ENCODE measurements at places on chromosomes 6 and 20.
A peak's percentile ranks its signal among the peaks of the same experiment; 100 is the strongest.

- no peak for DNase-seq
These were observed 10.8 kb downstream of the DDO start for GRCh38 chr6:110404607-110405006.

- peak; percentile 66 for DNase-seq
These were observed 2.1 kb downstream of the SALL4 start for GRCh38 chr20:51800060-51800871.

DNA sequence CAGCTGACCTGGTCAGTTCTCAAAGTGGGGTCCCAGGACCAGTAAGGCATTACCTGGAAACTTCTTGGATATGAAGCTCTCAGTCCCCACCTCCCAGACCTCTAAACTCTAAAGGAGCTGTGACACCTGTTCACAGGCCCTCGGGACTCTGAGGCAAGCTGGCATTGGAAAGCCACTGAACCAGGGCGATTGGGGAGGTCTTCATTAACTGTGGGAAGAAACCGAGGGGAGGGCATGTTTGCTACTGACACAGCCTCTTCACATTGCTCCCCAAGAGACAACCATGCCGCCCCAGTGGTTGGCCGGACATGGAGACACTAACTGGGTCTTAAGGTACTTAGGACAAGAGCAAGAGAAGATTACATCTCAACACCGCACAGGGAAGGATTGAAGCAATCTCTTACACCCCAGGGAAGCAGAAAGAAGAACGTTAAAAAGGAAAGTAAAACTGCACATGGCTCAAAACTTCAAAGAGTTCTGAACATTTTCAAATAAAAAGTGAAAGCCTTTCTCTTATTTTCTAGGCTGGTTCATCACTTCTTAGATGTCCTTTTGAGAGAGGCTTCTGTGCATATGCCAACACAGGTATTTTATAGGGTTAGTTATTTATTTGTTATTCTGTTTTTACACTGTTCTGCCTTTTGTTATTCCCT lies 210.0 kb upstream of the CST7 start:
- DNase-seq = no peak

DNA sequence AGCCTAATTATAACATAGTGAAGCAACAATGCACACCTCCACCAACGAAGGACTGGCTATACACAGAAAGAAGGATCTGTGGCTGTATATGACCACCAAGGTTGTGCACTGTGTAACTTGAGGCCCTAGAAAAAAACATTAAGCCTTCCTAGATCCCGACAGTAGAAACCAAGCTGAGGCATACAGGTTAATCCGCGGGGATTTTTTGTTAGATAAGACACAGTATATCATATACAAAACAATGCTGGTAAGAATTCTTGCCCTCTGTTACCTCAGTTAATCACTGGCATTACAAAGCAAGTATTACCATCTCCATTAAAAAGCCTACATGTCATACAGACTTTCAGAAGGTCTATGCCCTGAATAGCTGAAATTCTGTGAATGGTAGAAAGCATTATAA lies 228.8 kb downstream of the TBC1D32 start:
- DNase-seq = no peak

DNA sequence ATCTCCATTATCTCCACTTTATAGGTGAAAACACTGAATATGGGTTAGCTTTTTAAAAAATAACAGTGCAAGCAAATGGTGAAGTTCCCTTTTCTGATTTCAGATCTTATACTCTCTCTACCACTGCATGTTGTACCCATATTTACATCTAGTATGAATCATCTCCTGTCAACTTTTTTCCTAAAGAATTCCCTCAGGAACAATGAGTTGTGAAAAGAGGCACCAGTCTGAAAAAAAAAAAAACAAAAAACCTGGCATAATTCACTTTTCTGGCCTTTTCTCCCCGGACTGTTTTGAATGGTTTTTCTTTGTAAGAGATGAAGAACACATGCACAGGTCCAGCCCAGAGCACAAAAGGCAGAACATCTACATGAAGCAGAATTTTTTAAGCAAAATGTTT lies 596.0 kb downstream of the COL12A1 start:
- no peak for DNase-seq

GRCh38 chr6:108699290-108700041 lies 138.7 kb downstream of the FOXO3 start:
- no peak for DNase-seq

- DNase-seq = no peak
These were observed 3.1 kb downstream of the B3GALT4 start for GRCh38 chr6:33279971-33280511.

DNA sequence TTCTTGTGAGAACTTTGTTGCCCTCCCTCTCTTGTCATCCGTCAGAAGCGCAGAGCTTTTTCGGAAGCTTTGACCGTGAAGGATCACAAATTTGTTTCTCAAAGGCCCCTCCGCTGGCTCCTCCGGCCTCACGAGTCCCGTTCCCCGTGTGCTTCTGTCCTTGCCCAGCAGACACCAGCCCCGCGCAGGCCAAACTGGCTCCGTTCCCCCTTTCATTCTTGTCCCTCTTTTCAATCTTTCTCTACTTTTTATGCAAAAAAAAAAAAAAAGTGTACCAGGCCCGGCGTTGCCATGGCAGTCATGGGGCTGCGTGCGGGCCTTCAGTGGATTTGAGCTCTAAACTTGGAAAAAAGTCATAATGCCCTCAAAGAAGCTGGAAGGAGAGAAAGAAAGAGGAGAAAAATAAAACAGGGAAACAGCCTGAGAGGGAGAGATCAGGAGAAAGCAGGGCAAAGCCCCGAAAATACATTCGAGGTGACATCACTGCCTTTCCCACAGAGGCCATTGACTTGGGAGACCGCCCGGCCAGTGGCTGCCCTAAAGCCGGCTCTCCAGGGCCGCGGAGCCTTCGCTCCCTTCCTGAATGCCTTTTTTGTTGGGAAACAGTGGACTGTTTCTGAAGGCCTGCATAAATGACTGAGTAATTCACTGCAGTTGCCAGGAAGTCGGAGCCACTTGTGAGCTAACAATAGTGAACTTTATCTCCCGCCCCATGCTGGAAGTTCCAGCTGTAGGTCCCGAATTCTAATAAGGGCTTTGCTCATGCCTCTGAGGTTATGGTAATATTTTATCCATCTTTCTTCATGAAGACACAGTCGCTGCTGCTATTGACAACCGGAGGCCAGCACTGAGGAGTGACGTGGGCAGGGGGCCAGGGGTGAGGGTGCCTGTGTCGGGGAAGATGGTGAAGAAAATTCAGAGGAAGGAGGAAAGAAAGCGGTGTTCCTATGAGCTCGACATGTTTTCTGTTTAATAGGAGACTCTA lies 670.9 kb downstream of the QKI start:
- no peak for DNase-seq

- DNase-seq = no peak
These were observed 25.4 kb downstream of the ZKSCAN8 start for GRCh38 chr6:28167068-28167467.

- no peak for DNase-seq
These were observed 254.9 kb downstream of the CDKAL1 start for GRCh38 chr6:20789162-20789561.

DNA sequence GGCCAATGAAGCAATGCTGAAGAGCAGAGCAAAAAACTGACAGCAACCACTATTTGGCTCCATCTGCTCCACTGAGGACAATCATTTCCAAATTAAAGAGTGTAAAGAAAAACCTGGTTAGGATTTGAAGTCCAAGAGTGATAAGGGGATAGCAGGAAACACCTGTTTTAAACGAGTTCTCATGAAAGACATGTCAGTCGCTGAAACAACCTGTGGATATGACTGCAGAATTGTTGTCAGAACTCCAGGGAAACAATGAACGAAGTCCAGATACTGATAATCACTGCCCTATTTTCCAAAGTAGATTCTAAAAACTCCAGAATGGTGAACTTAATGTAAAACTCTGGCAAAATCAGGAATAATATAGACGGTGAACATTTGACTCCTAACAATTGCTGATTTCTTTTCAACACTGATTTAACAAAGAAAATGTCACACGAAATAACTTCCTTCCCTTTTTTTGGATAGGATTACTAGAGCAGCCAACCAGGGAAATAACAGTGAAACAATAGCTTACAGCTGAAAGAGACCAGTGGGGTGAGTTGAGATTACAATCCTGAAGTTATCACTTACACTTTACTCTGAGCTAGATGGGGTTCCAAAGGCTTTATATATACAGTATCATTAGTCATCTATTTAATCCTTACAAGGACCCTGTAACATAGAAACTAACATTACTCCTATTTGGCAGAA lies 83.7 kb downstream of the ELOVL5 start:
- no peak for DNase-seq

DNA sequence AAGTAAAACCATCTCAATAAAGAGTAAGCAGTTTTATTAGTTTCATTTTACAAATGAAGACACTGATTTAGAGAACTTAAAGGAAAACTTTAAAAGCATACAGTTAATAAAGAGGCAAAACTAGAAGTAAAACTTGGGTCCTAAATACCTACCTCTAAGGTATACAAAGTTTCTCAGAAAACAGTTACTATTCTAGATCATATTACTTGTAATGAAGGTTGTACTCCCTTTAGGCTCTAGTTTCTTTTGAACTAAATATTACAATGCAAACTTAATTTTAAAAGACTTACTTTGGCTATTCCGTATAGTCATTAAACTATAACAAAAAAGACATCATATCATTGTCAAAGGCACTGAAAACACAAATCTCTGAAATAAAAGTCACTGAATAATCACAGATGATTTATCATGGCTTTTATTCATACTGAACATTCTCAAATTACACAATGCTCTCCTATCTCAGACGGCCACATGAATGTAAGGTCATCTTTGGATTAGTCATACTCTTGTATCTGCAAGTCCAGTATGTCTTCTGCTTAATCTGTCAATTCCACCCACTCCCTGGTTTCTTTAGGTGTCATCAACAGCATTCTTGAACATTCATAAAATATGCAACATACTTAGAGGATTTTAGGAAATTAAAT lies 361.6 kb upstream of the RUNX2 start:
- DNase-seq = no peak

- DNase-seq = no peak
These were observed 21.6 kb upstream of the RAET1L start for GRCh38 chr6:150046943-150047342.

- no peak for DNase-seq
These were observed 49.6 kb upstream of the GFRAL start for GRCh38 chr6:55277646-55278045.

- no peak for DNase-seq
These were observed 1.0 kb downstream of the GINM1 start for GRCh38 chr6:149567194-149567586.

GRCh38 chr20:52996658-52997057 lies 24.5 kb downstream of the TSHZ2 start:
- DNase-seq = no peak

DNA sequence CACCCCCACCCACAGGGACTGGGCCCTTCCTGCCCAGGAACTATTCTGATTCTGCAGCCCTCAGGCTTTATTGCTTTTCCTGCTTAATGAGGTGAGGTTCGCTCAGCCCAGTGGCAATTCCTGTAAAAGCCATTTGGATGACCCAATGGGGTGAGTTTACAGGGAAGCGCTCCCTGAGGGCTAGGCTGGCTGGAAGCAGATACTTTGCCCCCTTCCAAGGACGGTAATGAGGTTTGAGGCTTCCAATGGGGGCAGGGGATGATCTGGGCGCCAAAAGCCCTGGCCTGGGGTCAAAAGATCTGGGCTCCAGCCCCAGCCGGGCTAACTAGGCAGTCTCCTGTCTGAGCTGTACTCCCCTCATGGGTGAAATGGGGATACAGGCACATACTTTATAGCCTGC lies 41.8 kb downstream of the RIPOR3 start:
- no peak for DNase-seq

- no peak for DNase-seq
These were observed 19.8 kb upstream of the ADRM1 start for GRCh38 chr20:62282877-62283503.

GRCh38 chr6:98041056-98041455 lies 758.0 kb upstream of the MMS22L start:
- DNase-seq = no peak

GRCh38 chr6:134046054-134046453 lies 6.4 kb downstream of the SLC2A12 start:
- DNase-seq = no peak

- DNase-seq = no peak
These were observed 253.2 kb downstream of the SOX4 start for GRCh38 chr6:21846541-21847451.

DNA sequence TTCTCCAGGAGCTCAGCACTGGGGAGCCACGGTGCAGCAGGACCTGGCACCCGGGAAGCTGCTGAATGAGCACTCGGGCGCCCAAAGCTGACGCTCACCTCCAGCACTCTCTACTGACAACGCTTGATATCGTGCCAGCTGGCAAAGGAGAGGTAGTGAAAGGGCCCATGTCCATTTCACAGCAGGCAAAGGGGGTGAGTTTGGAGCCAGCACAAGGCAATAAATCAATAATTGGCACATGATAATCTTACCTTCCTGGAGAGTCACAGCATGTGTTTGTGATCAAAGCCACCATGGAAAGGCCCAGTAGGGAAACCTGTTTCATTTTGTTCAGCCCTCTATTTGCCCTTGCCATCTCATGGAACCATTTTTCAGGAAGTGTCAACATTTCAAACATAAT lies 23.3 kb upstream of the SMIM26 start:
- DNase-seq = no peak

DNA sequence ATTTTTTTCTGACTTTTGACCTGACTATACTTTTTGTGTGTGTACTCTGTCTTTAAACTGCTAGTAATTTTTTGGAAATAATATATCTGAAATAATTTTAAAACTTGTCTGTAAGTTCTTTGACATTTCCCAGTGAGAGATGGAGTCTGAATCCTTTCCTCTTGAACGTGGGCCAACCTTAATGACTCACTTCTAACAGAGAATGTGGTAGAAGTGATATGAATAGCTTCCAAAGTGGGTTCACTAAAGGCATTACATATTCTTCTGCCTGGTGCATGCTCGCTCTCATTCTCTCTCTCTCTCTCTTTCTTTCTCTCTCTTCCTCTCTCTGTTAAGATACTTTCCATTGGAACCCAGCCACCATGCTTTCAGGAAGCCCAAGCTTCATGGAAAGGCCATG lies 108.7 kb upstream of the FERMT1 start:
- DNase-seq = no peak

DNA sequence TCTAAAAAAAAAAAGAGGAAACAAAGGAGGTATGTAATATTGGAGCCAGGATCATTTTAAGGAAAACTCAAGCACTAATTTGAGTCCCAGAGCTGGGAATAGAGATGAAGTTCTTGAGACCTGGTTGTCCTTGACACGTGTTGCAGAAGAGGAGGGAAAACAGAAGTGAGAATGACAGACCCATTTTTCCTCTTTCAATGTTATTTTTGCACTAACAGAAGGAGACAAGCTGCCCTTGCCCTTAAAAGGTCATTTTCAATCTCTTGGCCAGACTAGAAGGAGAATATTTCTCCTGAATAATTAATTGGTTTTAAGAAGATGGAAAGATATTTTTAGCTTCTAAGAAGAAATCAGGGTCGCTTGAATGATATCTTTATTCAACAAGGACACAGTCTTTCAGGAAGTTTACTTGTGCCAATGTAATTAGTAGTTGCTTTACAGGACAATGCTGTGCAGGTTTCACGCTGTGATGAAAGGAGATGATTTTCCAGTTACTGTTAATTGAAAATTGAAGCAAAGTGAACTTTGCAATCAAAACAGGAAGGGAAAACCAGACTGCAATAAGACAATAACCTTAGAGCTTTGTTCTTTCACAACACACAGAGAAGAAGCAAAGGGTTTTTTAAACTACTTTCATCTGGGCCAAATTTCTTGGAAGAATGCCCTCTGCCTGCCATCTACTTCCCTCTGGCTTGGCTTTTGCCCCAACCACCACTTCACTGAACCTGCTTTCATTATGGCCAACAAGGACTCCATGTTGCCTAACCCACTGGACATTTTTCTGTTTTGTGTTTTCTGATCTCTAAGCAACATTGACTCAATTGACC lies 107.8 kb upstream of the SHLD1 start:
- DNase-seq = no peak

Data from CD8-positive, alpha-beta T cell (primary cell).